ENCODE measurements at places on chromosomes 13 and 19.

GRCh38 chr13:48291730-48292129, 11.8 kb upstream of the RB1 start:
- no peak for DNase-seq

GRCh38 chr13:113862931-113863523, 849 bp downstream of the GAS6 start:
- DNase-seq, result no peak

DNA sequence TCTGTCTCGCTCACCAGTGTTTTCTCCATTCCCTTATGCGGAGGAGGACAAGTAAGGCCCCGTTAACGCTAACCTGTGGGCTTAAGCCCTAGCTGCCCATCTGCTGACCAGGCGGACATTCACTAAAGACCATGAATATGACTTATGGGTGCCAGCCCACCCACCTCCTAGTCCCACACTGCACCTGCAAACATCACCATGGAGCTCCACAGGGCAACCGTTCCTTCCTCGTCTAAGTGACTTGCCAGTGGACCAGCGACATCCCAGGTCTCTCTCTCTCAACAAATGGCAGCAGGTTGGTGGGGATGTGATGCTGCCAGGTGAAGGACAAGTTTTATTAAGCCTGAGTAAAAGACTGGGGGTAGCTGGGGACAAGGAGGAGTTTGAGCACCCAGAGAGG, 55.2 kb downstream of the CCDC70 start:
- DNase-seq, result no peak

DNA sequence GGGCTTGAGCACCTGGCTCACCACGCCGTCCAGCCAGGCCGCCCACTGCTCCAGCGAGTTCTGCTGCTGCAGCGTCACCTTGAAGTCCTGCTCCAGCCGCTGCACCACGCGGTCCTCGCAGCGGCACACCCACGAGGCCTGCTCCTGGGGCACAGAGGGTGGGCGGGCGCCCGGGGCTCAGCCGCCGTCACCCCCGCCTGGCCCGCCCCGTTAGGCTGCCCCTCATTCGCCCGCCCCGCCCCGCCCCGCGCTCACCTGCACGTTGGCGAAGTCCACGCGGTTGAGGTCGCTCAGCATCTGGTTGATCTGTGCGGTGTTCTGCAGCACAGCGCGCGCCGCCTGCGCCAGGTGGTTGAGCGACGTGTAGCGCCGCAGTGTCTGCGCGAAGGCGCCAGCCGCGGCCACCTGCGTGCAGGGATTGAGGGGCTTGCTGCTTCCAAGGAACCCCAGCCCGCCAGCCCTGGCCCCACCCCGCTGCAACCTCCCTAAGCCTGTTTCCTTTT, 11.3 kb downstream of the DCAF15 start:
- no peak for DNase-seq

DNA sequence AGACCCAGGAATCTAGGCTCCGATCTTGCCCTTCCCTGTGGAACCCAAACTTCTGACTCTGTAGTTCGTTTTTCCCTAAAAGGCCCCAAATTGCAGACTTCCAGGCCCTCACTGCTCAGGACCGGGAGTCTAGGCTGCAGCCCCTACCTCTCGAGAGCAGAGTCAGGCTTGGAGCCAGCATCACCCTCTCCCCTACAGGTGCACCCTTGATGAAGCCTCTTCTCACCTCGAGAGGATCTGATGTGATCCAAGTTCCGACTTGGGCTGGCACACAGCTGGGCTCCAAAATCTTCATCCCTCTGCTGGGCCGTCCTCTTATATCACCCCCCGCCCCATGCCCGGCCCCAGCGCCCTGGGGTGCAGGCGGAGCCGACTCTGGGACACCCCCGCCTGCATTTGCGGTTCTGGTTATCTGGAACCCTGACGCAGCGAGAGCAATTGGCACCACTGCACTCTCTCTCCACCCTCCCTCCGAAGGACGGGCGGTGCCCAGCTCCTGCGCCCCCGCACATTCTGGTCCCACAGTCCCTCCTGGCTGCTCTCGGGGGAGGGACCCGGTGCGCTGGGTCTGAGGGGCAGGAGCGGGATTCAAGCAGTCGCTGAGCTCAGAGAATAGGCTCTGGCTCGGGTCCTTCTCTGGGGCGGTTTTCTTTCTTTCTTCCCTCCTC, at the start of gene KLK7:
TSS of gene KLK7 (minus strand) at position 293 of the 668 bp plus-strand sequence. CDS start 1,518 bp downstream, outside the sequence.
- no peak for DNase-seq

GRCh38 chr13:61950828-61951227, 535.2 kb upstream of the PCDH20 start:
- no peak for DNase-seq

DNA sequence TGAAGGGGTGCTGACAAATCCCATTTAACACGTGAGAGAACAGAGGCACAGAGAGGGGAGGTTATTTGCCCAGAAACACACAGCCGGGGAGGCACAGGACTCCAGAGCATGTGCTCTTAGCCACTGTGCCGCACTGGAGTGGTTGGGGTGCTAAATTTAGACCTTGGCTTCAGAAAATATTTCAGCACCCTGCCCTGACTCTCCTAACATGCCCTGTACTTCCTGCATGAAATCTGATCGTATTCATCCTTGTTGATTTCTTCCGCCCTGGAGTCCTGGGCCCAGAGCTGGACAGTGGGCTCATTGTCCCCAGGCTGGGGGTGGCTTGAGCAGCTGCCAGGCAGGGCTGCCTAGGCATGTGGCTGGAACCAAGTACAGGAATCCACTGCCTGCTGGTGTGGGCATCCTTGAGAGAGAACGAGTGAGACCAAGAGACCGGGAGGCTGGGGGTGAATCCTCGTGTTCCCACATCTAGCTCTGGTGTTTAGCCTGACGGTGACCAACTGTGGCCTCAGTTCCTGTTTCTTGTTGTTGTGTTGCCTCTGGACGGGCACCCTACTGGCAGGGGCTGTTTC, 5.3 kb downstream of the SLC27A1 start:
- DNase-seq, result no peak

- DNase-seq, result no peak
Observed at GRCh38 chr19:16297575-16298178, 26.9 kb upstream of the KLF2 start.

GRCh38 chr13:99173606-99174005, 27.0 kb upstream of the UBAC2 start:
- no peak for DNase-seq

GRCh38 chr13:34035676-34036325, 217.9 kb downstream of the RFC3 start:
- DNase-seq, result no peak

GRCh38 chr13:50779443-50780200, 63.9 kb downstream of the DLEU7 start:
- DNase-seq, result no peak

GRCh38 chr13:98096059-98096458, 46.8 kb upstream of the FARP1 start:
- no peak for DNase-seq

GRCh38 chr19:7888145-7888825, at the start of gene LRRC8E:
Gene LRRC8E, plus strand, starts transcription at chr19:7888510. Its CDS starts 7,094 bp downstream, at chr19:7895604.
- no peak for DNase-seq

GRCh38 chr13:36370108-36370429, 23.9 kb upstream of the SPART start:
- no peak for DNase-seq

DNA sequence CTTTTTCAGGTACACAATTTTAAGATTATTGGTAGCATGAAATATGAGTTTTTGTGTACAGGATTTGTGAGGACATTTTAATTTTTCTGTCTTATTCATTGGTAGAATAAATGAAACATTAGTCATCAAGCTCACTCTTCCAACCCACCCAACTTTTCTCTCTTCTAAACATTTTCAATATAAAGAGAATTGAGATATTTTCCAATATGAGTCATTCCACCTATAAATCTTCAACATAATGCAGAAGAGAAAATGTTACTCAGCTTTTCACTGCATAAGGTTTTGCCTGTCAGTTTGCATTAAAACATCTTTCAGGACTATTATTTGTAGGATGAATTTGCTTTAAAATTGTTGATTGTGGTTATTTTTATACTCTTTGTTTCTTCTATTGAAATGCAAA, 330.7 kb downstream of the PCDH20 start:
- DNase-seq, result no peak

DNA sequence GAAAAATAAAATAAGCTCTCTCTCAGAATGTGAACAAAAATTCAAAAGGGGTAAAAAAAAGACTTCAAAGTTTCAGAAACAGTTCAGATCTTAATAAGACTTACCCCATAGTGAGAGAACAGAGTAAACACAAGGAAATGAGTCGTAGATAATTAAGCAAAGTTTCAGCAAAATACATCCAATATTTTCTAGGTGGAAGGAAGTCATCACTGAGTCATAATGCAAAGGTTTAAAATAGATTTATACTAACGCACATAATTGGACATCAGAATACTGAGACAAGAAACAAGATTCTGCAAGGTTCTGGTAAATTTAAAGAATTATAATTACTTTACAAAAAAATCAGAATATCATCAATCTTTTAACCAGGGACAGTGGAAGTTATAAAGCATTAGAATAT, 1370.7 kb upstream of the ATXN8OS start:
- no peak for DNase-seq

DNA sequence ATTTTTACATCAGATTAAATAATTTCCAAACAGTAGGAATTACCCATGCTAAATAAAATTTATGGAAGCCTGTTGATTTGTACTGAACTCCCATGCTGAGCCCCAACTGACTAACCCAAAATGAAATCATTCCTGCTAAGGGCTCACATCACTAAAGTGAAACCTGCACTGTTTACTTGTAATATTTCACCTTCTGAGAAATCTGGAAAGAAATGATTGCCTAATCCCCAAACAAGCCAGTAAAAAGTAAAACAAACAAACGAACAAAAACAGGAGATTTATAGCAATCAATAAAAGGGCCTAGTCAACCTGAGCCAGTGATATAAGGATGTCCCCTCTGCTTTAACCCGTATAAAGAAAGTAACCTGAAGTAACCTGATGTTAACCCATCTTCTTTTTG, 1599.8 kb downstream of the OLFM4 start:
- DNase-seq, result no peak

All from T-helper 17 cell (primary cell).